Nucleus accumbens (tissue), 56 donors: ENCODE measurements at places on chromosomes 13 and 19.
A peak's percentile ranks its signal among the peaks of the same experiment; 100 is the strongest.

- DNase-seq = no peak
These were observed 11.6 kb downstream of the ZNF578 start for GRCh38 chr19:52464798-52465470.

DNA sequence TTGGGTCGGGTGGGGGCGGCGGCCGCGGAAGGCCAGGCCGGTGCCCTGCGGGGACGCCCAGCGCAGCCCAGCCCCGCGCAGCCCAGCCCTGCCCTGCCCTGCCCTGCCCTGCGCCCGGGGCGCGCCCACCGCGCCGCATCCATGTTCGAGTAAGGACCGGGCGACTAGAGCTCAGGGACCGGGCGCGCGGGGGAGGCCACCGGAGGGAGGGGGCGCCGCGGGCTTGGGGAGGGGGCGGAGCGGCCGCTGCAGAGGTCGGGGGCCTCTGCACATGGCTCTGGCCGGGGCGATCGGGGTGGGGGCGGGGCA is 169 bp downstream of the GRAMD1A start:
- no peak for DNase-seq

DNA sequence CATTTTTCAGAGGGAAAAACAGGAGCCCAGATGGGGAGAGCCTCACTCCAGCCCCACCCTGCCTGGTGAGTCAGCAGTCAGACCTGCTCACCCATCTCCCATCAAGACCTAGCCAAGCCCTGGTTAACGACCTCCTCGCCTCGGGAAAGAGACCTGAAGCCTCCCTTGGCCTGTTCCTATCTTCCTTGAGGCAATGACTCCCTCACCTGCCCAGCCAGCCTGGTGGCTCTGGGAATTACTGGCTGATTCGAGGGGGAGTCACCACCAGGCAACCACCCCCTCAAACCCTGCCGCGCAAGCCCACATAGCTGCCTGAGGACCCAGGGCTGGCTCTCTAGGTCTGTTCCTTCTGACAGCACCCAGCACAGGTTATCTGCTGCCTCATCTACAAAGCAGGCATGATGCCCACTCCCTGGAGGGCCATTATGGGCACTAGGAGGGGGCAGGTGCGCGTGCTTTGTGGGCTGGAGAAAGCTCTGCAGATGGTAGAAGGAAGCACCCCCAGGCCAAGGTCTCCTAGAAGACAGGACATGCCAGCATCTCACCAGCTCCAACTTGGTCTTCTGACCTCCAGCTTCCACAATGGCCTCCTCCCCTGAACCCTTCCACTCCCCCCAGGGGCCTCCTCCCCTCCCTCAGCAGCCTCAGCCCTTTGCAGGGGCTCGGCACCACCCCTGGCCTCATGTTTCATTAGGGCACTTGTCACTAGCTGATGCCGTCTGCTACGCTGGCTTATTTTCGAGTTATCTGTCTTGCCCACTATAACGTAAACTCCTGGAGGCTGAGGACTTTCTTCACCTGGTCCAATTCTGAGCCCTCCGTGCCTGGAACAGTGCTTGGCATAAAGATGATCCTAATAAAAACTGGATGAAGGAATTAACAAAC is 10.4 kb downstream of the DEDD2 start:
- DNase-seq = no peak

GRCh38 chr19:29076963-29077362 is 136.0 kb downstream of the UQCRFS1 start:
- DNase-seq = no peak

GRCh38 chr13:108680011-108680410 is 50.6 kb downstream of the MYO16 start:
- DNase-seq = no peak

DNA sequence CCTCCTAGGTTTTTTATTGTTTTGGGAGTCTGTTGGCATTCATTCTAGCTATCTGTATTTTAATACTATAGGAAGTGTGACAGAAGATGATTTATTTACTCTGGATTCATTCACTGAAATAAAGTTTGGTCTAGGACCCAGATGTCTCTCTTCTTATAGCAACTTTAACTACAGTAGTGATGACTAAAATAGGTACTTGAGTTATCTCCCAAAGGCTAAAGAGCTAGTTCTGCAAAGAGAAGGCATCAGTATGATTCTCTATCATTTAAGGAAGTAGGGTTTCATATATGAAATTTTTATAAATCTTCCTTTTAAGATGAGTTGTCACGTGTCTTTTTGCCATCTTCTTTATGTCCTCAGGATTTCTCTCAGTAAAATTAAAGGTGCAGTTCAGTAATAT is 507.4 kb downstream of the KCTD12 start:
- no peak for DNase-seq

GRCh38 chr19:50772476-50772875 is 2.2 kb downstream of the GPR32 start:
- no peak for DNase-seq

DNA sequence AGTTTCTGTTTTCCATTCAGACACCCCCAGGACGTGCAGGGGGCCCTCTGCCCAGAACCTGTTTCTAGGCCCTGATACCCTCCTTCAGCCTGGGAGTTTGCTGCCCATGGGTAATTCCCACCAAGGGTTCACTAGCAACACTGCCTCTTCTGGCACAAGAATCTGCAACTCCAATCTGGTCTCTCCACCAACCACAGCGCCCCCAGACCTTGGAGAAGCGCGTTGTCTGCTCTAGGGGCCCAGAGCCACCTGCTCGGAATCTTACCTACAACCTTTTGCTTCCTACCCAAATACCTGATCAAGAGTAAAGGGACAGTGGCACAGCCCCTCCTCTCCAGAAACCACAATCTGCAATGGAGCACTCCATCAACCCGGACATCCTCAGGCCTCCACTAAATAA is 763 bp downstream of the ZNF180 start:
- DNase-seq = no peak

DNA sequence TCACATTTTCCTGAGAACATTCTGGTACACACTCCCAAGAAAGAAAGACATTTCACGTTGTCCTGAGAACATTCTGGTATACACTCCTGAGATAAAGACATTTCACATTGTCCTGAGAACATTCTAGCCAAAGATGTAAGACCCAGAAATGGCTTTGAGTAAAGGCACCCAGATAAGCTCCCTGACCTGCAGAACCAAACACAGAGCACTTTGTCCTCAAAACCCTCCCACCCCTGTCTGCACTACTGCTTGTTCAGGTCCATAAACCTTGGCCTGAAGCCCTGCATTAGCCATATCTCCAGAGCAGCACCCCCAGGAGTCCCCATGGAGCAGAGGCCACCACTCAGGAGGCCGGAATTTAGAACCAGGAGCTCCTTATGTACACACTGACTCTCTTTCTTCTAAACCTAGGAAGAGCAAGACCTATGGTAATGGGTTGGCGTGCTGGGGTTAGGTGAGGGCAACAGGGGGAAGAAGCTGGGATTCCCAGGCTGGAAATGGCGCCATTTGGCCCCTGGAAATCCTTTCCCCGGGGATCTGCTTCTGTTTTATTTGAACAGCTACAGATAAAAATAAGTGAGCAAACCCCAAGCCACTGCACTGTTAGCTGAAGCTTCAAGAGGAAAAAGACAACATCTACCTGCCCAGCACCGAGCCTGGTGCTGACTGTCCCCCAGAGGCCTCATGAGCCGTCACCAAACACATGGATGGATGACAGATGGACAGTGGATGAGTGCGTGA is 13.7 kb downstream of the GAS6 start:
- DNase-seq = no peak

DNA sequence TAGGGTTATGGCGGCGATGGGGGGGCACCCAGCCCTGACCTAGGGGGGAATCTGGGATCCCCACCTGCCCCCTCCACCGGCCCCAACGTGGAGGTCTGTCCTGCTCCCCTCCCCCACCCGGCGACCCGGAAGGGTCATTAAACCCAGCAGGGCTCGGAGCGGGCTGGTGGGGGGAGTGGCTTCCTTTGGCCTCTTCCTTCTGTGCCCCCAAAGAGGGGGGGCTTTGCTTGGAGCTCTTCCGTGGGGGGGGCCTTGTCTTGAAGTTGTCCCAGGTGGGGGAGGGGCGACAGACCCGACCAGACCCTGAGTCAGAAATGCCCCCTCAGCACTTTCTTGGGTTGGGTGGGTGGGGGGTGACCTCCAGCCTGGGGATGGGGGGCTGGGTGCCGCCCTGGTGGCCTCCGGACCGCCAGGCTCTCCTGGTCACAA is 1.5 kb downstream of the ARID3A start:
- DNase-seq = no peak

GRCh38 chr13:54536112-54536511 is 1507.5 kb downstream of the OLFM4 start:
- DNase-seq = no peak

DNA sequence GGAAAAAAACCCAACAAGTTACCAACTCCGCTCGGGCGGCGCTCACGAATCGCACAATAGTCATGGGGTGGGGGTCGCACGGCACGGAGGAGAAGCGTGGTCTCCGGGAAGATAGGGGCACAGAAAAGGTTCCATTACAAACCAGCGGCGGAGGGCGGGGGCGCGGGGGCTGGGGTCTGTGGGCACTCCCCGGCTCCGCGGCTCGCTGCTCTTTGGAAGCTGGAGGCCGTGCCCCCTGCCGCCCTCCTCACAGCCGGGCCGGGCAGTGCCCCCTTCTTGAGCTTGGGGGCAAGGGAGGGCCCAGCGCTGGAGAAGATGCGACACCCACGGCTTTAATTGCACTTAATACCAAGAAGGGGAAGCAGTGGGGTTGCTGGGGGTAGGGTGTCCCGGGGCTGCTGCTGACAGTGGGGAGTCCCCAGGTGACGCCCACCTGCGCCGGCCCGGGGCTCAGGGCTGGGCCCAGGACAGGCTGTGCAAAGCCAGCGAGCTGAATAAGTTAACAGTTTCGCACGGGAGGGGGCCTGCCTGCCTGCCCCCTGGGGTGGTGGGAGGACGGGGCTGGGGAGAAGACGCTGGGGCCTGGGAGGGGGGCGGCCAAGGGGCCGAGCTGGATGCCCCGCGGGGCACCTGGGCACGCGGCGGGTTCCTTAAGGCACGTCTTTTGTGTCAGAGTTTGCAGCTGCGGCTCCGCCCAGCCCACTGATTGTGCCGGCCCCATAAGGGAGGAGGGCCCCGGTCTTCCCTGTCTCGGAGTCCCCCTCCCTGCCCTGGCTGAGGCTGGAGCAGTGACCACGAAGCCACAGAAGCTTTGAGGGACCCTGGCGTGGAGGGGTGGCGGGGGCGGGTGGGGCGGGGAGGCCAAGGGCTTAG is 9.8 kb downstream of the DCAF15 start:
- DNase-seq = no peak

DNA sequence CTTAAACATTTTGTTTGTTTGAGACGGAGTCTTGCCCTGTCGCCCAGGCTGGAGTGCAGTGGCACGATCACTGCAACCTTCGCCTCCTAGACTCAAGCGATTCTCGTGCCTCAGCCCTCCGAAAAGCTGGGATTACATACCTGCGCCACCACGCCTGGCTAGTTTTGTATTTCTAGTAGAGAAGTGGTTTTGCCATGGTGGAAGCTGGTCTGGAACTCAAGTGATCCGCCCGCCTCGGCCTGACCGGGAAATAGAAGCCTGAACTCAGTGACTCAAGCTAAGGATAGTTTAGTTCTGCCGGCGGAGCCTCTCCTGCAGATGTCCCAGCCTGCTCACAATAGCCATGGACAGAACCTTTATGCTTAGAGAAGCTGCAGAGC is 53.0 kb upstream of the ZNF254 start:
- peak; percentile 58 for DNase-seq

DNA sequence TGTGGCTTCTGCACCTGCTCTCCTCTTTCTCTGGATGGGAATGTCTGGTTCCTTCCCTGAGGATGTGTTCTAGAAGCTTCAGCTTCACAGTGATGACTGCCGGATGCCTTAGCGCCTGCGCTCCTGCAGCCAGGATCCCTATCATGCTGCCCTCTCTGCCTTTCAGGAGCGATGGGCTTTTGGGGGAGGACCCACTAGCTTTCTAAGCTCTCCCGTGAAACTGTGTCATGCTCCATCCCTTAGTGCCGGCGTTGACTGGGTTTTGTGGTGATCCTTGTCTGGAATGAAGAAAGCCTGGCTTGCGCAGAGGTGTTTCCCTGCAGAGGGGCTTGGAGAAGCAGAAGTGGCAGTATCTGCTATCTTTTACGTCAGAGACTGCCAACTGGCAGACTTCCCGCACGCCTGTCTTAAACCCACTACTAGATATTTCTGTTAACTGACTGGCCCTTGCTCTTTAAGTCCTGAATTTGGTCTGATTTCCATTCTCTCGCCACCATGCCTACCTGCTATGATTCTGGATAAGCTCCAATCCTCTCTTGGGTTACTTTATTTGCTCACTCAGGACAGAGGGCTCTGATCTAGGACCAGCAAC is 3.8 kb upstream of the KMT2B start:
- DNase-seq = no peak
